ENCODE measurements at places on chromosomes 11 and 22. TPM values are rescaled to one million over a fixed set of nuclear protein-coding genes. Genes with fewer than 3 reads are reported as not detected.
A peak's percentile ranks its signal among the peaks of the same experiment; 100 is the strongest.

Gene FOSL1
- 4.7 TPM for total RNA-seq

GRCh38 chr22:29016067-29016938 lies 45.3 kb downstream of the C22orf31 start:
- no peak for DNase-seq

DNA sequence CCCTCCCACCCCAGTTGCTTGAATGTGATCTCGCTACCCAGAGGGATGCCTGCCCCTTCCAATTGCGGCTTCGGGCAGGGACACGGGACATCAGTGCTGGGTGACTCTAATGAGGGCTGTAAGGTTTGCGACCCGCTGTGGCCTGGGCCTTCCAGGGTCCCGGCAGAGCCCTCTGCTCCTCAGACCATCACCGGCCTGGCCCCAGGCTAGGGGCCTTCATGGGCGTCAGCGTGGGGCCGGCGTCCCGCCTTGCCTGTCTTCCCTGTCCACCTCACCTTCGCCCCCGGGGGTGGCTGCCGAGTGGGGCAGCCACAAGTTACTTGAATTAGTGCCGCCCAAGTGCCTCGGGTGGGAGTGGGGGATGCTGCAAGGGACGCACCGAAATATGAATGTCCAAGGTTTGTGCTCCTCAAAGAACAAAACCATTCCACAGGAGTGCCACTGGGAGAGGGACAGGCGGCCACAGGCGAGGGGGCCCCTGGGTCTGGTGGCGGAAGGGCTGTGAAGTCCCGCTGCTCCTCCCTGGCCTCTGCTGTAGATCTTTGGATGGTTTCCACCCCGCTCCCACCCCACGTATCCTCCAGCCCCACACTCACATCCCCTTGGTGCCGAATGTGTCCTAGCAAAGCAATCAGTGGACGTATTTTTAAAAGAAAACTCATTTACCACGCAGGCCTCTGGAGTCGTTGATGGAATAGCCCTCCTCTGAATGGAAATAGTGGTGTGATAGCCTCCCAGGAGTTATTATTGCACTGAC lies 317.1 kb downstream of the NTM start:
- DNase-seq = no peak

DNA sequence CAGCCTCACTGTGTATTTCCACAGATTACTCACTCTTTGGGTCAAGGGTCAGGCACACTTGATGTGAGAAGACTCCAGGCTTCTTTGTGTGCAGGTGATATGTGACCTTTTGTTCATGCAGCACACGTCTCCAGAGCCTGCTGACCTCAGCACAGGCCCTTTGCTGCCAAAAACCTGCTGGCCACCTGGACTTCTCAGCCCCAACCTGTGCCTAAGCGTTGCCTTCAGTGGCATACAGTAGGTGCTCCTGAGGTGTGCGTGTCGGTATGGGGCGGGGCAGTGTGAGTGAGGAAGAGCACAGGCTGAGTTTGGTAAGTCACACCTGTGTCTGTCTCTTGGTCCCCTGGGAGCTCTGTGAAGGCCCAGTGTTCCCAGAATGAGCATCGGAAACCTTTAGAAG lies 58.1 kb downstream of the WNT11 start:
- DNase-seq = no peak

DNA sequence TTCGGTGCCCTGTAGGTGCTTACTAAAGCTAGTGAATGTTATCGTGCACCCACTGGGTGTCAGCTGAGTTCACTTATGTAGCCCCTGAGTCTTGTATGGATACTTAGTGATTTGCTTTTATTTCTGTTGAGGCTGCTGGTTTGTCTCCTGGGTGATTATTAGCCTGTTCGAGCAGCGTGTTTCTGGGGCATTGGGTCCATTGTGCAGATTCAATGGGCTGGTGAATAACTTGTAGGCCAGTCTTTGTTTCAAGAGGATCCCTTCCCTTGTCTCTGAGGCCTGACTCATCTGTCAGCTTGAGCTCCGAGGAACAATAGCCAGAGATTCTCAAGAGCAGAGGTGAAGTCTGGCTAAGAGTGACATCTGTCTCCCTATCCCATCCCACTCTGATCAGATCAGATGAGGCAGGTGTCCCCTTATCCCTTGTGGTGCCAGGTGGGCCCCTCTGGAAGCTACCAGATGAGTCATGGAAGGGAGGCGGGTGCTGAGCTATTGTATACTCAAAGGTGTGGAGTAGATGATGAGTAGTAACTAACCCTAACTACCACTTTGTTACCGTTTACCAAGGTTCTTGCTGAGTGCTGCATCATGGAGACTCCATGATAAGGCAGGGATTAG lies 3.7 kb downstream of the MIAT start:
- DNase-seq = no peak

Gene SELENOH
- total RNA-seq = 127 TPM

- DNase-seq = no peak
Measured at GRCh38 chr11:69855421-69855820, 36.2 kb upstream of the FGF3 start.

Gene MRGPRX3
- not detected for total RNA-seq

- no peak for DNase-seq
Measured at GRCh38 chr22:41830174-41830573, 2.7 kb upstream of the SREBF2 start.

GRCh38 chr11:12599408-12600143 lies 74.6 kb upstream of the TEAD1 start:
- DNase-seq = peak; percentile 57

DNA sequence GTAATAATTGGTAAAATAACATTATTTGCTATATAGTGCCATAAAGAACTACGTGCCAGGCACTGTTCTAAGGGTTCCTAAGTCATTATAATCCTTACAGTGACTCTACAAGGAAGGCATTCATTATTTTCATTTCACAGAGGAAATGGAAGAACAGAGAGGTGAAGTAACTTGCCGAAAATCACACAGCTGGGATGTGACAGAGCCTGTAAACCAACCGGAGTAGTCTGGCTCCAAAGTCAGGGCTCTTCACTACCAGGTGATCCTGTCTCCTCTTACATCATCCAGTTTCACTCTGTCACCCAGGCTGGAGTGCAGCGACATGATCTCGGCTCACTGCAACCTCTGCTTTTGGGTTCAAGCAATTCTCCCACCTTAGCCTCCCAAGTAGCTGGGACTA lies 59.2 kb upstream of the RBFOX2 start:
- DNase-seq = no peak

Gene KRTAP5-8
- not detected for total RNA-seq

DNA sequence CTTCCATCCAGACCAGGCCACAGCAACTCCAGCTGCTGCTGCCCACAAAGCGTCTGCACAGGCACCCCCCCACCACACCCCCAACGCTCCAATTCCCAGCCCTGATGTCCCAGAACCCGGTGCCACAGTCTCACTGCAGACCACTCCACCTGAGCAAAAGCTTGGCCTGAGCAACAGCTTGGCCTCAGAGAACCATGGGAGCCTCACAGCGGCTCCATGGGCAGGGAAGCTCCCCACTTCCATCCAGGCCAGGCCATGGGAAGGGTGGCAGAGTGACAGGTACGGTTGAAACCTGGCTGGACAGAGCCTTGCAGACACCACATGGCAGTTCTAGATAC lies 13.2 kb downstream of the PLXNB2 start:
- DNase-seq = no peak

DNA sequence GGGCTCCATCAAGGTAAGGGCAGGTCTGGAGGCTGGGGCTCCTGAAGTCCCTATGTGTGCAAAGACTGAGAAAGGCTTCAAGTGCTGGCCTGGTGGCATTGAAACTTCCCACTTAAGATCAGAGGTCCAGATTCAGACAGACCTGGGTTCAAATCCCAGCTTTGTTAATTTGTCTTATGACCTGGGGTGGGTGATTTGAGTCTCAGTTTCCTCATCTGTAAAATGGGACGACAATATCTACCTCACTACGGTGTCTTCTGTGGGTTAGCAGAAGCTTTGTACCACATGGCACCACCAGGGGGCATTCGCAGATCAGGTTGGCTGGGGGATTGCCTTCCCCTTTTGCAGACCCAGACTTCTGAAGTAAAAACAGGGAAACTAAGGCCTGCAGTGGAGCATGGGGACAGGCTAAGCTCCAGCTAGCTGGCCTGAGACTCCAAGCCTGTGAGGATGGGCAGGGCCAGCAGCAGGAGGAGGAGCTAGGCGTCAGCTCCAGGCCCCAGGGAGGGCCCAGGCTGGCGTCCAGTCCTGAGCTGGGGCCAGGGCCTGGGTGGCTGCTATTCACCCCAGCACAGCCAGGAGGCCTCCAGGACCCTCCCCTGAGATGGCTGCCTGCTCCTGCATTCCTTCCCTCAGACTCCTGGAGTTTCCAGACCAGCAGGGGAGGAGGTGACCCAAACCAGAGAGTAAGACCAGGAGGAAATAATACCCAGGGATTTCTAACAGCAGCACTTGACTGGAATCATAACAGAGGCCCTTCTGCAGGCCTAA lies 1.5 kb downstream of the CASTOR1 start:
- peak; percentile 93 for DNase-seq

GRCh38 chr11:31531293-31531692 lies 21.7 kb downstream of the ELP4 start:
- no peak for DNase-seq

GRCh38 chr22:28146401-28147314 lies 227.6 kb upstream of the PITPNB start:
- DNase-seq = no peak

DNA sequence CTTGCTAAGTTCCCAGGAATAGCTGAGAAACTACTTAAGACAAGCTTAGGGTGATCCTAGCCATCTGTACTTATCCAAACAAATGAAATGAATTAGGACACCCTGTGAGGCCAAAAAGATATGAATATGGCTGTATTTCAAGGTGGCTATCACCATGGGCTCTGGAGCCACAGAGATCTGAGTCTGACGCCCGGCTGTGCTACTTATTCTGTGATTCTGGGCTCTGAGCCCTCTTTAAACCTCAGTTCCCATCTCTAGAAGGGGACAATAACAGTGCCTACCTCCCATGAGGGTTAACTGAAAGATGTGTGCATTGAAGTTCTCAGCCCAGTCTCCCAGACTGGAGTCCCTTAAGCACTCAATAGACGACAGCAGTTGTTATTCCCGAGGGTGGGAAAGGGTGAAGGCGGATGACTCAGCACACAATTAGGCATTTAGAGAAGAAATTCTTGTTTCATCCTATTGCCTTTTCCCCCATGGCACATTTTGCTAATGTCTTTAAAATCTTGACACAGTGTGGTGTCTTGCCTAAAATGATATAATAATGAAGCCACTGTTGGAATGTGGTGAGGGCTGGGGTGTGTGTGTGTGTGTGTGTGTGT lies 132.5 kb downstream of the ADAMTS15 start:
- DNase-seq = no peak

DNA sequence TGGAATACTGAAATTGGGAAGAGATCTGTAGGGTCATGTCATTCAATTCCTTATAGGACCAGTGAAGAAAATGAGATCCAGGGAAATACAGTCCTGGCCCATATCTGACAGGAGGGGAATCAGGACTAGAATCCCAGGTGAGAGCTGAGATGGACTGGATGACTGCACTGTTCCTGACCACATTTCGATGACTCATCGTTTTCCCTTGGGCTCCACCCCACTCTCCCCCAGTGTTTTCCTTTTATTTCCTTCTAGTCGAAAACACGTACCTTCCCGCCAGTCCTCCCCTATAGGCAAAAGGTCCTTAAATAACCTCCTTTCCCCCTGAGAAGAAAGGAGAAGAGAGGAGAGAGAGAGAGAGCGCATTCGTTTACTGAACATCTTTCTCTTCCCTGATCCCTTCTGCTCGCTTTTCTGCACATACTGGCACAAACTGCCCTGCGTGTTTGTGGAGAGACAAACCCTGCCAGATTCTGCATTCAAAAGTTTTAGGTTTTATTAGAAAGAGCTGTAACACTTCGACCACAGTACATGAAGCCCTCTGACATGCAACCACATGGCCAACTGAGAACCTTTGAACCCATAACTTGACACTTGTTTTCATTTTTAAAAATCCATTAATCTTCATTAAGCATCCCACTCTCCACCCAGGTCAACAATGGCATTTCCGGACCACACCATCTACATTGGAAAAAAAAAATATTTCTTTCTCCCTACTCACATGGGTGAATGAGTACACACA lies 565.7 kb downstream of the METTL15 start:
- no peak for DNase-seq

DNA sequence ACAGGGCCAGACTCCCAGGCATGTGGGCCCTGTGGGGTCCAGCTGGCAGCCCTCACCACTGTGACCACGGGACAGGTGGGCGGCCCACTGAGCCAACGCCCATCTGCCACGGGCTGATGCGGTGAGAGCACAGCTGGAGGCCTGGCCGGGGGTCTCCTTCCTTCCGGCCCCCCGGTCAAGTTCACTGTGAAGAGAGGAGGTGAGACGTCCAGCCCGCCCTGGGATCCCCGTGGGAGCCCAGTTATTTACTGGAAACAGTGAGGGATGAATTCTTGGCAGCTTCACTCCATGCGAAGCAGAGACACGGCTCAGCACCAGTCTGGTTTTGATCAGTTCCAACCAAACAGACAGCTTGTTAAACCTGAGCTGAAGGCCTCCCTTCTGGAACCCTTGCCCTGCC lies 38.7 kb downstream of the WNT11 start:
- DNase-seq = no peak

DNA sequence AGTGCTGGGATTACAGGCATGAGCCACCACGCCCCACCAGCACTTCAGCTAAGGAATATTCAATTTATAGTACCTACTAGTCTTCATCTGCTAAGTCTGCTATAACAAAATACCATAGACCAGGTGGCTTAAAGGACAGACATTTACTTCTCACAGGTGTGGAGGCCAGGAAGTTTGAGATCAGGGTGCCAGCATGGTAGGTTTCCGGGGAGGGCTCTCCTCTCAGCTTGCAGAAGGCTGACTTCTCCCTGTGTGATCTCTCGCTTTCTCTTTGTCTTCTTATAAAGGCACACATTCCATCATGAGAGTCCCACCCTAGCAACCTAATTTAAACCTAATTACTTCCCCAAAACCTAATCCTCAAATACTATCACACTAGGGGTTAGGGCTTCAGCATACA lies 433.0 kb downstream of the INSC start:
- DNase-seq = no peak

- peak; percentile 68 for DNase-seq
Measured at GRCh38 chr11:65290448-65291165, 24.1 kb upstream of the CDC42EP2 start.
